Stimulated activated CD8-positive, alpha-beta memory T cell treated with anti-CD3 and anti-CD28 coated beads, Interleukin-15, amount 100 ng/mL, for 4 hours (primary cell): ENCODE measurements at places on chromosomes 16 and 17.

GRCh38 chr16:50393416-50393815 lies 24.6 kb upstream of the BRD7 start:
- DNase-seq = no peak

DNA sequence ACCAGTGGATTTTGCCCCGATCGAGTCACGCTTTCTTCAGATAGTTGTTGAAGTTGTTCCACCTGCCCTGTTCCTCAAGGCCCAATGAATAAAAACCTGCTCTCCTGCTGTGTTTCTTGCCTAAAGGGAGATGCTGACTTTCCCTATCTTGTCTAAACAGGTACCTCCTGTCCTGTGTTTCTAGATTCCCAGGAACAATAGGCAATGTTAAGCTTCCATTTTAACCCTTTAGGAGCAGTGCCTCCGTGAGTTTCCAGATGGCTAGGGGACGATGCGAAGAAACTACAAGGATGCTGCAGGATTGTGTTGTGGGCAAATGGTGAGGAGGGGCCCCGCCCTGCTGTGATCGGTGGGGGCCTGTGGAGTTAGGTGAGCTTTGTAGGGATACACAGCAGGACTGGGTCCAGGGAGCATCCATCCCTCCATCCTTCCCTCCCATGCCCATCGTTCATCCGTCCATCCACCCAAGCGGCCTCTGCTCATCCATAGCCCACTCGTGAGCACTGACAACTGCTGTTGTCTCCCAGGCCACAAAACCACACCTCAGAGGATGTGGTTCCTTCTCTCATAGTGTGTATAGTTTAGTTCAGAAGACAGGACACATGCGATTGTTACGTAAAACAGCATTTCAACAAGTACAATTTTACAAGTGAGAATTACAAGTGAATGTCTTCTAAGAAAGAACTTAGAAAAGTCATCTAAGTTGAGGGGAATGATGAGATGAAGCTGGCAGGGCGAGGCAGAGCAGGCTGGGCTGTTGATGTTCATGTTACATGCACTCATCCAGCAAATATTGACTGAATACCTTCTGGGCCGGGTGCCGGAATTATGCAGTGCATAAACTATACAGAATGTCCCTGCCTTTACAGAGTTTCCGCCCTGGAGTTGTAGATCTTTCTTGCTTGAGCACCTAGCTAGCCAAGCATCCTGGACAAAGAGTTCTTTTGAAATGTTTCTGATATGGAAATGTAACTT lies 5.2 kb downstream of the ARSG start:
- no peak for DNase-seq

DNA sequence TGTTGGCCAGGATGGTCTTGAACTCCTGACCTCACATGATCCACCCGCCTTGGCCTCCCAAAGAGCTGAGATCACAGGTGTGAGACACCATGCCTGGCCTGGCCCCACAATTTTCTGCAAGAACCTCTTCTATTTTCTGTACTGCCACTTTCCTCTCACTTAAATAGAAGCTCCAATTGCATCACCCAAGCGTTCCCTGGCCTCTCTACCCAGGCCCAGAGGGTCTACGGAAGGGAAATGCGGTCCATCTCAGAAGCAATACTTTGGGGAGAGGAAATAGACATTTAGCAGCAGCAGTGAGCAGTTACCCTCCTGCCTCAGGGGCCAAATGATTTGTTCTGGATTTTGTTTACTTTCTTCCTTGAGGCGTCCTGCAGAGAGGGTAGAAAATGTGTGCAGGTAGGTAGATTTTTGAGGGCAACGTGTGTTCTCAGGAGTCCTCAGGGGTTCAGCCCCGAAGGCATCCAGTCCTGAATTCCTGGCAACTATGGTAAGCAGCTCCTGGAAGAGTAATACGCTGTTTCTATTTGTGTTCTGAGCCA lies 11.0 kb downstream of the SLC6A4 start:
- DNase-seq = no peak

GRCh38 chr17:74521701-74522201 lies 9.5 kb downstream of the CD300LB start:
- no peak for DNase-seq

DNA sequence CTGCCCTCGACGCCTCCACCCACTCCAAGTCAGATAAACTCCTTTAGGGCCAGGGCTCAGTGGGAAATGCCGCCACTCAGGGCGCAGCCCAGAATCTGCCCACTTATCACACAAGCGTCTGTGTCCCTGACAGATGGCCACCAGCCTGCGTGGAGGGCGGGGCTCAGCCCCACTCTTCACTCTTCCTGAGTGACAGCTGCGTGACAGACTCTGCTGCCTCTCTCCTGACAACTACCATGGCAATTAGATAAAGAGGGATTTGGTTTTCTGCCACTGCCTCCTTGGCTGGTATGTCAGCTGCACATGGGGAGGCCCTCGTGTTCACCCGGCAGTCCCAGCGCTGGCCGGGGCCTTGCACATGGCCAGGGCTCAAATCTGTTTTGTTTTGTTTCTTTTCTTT lies 96.2 kb downstream of the RTN4RL1 start:
- DNase-seq = no peak

GRCh38 chr16:1125471-1125870 lies 27.4 kb upstream of the CACNA1H start:
- no peak for DNase-seq

DNA sequence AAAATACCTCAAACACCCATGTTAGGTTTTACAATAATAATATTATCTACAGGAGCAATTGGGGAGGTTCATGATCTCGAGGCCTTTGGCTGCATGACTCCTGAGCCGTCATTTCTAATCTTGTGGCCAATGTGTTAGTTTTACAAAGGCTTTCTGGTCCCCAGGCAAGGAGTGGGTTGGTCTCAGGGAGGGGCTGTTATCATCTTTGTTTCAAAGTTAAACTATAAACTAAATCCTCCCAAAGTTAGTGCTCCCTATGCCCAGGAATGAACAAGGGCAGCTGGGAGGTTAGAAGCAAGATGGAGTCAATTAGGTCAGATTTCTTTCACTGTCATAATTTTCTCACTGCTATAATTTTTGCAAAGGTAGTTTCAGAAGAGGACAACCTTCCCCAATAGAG lies 9.1 kb upstream of the CCL5 start:
- no peak for DNase-seq

DNA sequence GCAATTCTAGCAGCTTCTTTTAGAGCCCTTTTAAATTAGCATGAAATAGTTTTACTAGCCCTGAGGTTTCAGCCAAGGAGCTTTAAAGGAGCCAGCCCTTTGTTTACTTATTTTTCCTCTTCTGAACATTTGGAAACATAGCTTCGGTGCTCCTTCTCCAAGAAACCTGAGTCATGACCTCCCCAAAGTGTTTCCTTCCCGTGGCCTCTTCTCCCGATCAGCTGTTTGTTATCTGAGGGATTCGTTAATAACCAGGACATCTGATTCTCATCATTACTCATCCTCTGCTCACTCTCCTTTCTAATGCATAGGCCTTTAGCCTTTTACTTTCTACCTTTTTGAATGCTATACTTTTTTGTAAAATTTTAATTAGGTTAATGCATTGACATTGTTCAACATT lies 204.5 kb downstream of the WWOX start:
- no peak for DNase-seq

DNA sequence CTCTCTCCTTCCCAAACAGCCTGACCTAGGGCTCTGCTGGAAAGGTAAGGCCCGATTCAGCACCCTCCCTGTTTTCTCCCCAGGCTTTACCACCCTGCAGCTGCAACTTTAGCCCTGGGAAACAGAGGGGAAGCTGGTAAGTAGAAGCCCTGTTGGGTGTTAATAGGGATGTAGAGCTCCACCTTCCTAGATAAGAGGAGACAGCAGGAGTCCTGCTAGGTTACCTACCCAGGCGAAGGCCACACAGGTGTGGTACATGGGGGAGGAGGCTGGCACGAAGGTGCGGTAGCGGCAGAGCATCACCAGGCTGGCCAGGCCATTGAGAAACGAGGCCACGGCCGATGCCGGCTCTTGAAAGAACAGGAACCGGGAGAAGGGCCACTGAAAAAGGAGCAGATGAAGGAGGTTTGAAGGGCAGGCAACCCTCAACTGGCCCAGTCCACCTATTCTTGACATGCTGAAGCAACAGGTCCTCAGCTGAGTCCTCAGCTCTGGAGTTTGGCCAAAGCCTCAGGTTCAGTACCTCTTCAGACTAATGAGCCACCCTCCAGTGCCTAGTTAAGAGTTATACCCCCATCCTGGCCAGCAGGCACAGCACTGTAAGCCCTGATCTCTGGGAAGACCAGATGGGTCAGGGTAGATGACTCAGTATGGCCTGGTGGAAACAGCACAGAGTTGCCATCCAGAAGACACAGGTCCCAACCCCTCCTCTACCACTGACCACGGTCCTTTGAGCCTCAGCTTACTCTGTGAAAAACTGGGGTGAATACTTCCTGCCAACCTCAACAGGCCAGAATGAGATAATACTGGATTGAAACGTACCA lies 3.3 kb downstream of the PGAP3 start:
- DNase-seq = no peak

DNA sequence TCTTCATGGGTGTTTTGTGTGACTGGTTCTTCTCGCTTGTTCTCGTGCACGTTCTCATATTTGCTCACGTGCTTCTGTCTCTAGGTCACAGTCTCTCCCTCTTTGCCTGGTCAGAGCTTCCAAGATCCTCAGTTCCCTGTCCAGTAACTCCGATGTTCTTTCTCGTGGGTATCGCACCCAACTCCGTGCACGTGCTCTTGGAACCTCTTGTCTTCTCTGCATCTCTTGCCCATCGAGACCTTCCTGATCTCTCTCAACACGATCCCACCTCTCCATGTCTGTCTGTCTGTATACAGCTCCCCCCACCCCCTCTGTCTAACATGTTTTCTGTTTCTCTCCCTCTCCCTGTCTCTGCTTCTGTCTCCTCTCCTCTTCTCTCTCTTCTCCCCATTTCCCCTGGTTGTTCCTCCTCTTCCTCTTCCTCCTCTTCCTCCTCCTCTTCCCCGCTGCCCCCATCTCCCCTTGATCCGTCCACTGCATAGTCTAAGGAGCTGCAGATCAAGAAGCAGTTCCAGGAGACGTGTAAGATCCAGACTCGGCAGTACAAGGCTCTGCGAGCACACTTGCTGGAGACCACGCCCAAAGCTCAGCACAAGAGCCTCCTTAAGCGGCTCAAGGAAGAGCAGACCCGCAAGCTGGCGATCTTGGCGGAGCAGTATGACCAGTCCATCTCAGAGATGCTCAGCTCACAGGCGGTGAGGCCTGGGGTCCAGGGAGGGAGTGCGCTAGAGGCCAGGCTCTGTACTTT lies 6.1 kb downstream of the HIRIP3 start:
- no peak for DNase-seq

- no peak for DNase-seq
Measured at GRCh38 chr16:57604177-57604576, 24.3 kb upstream of the ADGRG1 start.

DNA sequence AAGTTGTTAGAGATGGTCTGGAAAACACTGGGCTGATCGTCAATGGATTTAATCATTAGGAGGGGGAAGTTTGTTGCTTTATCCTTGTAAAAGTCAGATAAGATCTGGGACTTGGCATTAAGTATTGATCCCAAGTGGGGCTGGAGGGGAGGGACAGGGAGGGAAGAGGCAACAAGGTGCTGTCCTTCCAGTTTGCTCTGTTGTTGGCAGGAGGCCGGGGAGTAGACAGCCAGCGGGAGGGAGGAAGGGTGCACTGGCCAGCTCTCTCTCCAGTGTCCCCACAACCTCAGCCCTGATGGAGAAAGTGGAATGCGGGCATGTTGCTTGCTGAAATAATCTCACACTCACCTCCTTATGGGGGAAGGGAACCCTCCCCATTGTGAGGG lies 210.2 kb downstream of the CCDC182 start:
- no peak for DNase-seq

- no peak for DNase-seq
Measured at GRCh38 chr17:77916703-77917481, 41.6 kb upstream of the TNRC6C start.

DNA sequence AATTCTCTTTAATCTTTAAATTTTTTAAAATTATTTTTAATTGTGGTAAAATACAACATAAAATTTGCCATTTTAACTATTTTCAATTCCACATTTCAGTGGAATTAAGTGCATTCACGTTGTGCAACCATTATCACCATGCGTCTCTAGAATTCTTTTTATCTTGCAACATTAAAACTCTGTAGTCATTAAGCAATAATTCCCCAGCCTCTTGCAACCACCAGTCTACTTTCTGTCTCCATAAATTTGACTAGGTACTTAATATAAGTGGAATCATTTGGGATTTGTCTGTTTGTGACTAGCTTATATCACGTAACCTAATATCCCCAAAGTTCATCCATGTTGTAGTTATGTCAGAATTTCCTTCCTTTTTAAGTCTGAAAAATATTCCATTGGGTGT lies 79.1 kb downstream of the TAOK1 start:
- DNase-seq = no peak

DNA sequence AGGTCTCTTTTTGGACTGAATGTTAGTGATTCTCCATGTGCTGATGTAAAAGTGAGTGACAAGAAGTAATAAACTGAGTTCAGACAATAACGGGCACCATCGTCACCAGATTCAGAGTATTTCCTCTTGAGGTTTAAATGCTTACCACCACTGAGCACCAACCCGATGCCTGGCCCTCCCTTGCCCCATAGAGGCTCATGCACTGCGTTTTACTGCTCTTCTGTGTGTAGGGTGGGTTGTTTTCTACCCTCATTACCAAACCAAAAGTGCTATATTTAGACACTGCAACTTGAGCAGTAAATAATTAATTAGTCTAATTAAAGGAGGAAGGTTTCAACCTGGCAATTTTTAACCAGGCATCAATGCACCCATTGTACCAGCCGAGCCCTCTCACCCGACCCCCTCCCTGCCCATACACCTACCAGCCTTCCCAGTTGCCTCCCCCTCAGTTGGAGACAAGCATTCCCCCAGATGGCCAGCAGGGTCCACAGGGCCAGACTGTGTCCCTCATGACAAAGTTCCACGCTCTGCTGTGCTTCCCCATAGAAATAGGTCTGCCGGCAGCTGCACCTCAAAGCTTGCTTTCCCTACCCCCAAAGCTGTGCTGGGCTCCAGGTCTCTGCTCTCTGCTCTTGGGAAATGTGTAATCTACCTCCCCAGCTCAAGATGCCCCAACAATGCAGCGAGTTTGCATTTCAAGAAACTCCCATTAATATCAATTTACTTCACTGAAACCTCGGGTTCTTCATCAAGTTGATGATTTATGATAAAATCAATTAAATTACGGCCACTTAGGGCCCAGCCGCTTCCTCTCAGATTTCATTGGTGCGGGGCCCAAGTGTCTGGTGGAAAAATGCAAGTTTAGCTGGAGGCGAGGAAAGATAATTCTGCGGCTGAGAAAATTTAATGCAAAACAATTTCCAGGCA lies 16.0 kb downstream of the HOXB4 start:
- no peak for DNase-seq
